Central memory CD4-positive, alpha-beta T cell (primary cell): ENCODE measurements at places on chromosomes 6 and 20.

DNA sequence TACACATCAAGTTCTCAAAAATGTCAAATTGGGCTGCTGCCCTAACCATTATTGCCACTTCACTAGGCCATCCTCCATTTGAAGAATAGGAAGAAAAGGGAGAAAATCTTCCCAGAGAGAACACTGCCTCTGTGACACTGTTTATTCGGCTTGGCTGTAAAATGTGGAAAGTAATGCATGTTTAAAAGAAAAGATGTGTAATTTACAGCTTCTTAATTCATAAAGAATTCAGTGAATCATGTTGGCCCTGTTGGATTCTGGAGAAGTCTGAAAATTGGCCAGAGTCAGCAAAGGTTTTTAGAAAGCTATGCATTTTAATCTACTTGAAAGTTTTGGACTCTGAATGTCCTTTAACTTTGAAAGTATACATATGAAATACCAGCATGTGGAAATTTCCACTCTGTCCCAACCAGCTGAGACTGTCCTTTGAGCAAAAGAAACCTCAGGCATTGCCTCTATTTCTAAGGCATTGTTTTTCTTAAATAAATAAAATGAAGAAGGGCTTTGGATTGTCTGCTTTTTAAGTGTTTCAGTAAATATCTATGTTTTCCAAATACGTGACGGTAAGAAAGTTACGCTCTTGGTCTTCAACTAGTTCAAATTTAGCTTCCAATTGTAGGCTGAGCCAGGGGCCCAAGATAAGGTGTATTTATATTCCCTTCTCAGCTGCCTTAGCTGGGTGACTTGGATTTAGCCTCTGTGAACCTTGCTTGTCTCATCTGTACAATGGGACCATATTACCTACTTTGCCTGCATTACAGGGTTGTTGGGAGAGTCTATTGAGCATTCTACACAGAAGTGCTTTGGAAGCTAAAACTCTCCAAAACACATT lies 222.2 kb downstream of the UST start:
- no peak for DNase-seq

DNA sequence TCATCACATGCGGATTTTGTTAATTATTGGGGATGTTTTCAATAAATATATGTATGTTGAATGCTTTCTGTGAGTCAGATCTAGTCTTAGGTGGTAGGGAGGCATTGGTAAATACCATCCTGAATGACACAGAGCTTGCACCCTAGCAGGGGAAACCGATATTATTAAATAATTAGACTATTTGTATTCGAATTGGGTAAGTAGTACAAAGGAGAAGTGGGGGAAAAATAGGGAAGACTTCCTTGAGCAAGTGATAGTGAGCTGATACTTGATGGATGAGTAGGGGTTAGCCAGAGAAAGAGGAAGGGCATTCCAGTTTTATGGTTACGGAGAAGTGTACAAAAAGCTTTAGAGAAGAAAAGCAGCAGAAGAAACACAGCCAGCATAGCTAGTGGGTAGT lies 1.5 kb downstream of the RIOK1 start:
- DNase-seq, result no peak

DNA sequence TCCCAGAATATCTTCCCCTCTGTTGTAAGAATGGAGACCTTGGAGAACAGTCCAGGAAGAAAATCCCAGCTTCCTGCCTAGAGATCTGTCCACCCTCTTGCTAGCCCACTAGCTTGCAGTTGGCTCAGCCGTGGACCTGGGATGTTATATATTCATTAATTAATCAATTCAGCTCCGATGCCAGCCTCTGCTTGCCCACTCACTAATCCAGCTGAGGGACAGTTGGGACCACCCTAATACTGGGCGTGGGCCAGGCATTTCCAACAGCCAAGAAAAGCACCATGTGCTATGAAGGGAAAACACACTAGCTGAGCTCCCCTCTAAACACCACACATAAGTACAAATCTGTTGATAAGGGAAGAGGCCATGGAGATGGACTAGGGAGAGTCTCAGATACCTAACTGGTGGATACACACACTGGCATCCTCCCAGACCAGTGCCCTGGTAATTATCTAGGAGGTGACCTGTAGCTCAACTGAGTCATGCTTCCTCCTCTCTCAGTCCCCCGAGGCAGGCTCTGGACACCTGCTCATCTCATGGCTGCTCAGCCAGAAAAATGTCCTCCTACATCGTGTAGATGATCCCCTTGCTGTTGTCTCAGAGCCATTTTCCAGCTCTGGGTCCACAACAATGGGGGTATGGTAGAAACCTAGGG lies 78.9 kb downstream of the ANKRD60 start:
- DNase-seq, result no peak

DNA sequence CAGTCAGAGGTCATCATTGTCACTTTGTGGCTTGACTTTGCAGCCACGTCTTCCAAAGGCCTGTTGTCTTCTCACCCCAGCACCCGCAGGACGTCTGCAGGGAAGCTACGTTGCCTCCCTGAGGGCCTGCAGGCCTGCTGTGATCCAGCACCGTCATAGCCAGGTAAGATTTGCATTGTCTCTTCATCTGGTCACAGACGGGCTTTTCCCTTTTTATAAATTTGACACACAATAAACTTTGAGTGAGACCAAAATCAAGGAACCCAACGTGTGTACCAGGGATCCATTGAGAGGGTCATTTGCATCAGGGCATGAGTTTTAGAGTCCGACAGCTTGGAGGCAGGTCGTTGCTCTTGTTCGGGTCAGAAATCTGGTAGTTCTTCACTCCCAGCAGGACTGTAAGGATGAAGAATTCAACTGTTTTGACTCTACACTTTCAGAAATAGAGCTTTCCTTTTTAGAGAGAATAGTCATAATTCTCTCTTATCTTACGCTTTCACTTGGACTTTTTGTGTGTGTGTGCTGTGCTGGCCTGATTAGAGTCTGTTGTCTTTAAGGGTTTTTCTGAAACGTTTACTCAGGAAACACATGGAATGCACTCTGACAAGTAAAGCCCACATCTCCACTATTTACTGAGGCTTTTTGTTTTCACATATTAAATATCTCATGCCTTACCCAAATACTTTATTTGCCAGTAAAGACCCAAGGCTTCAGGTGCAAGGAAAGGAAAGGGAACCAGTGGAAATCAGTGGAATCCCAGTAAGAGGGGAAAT lies 177.2 kb upstream of the TAB2 start:
- peak; percentile 70 for DNase-seq

- DNase-seq, result no peak
Observed at GRCh38 chr6:117603821-117604220, 1.5 kb upstream of the GOPC start.

- DNase-seq, result no peak
Observed at GRCh38 chr20:15396900-15397299, 1059.5 kb upstream of the FLRT3 start.

DNA sequence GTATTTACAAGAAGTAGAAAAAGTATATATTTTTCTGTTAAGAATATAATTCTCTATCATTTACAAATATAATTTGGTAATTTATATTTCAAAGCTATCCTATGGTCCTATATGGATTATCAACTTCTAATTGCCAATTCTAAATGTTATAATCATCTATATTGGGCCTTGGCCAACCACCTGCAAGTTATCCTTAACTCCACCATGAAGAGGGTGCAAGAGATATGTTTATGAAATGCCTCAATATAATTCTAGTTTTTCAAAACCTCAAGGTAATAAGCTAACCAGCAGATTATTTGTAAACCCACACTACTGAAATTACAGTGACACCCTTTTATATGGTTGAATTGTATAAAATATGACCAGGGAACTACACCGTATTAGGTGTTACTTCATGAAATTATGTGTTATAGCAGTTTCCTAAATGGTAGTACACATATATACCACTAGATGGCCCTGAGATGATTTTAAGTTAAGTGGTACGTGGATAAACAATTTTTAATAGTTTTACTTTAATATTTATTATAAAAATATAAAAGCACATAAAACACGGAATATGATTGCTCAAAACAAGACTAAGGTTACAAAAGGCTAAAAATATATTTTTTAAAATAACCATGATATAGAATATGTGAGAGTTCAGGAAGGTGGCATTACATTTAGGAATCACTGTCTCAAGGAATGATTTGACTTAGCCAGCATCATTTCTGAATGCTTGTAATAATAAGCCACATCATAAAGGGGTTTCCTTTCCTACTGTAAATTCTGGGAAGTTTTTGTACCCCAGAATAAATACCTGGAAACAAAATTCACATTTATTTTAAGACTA lies 9.8 kb upstream of the PNISR start:
- no peak for DNase-seq
